ENCODE measurements at places on chromosomes 6 and 20. TPM values are rescaled to one million over a fixed set of nuclear protein-coding genes. Genes with fewer than 3 reads are reported as not detected.

DNA sequence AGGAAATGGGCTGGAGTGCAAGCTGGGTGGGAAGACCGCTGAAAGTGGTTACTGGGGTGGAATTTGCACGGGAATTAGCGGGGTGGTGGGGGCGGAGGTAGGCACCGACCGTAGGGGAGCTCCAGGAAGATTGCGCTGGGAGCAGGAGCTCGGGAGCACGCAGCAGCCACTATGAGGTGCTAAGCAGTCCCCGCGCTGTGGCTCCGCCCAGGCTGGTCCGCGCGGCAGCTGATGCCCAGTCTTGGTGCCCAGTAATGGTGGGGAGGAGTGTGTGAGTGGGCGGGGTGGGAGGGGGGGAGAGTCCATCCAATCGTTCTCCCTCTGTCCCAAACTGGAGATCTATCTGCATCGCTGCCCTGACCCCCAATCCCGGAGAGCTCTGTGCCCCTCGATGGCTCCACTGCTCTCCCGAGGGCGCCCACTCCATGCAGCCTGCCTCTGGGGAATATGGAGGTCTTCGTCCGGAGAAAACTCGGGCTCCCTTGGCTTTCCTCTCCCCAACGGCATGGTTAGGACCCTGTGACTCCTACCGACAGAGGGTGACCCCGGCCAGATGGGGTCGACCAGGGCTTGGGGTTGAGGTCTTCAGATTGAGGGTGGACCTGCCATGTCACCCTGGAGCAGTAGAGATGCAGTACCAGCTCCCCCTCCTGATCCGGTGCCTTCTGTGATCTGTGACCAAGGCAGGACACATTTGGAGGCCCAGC is 5.3 kb downstream of the TP53TG5 start:
- DNase-seq, result no peak

DNA sequence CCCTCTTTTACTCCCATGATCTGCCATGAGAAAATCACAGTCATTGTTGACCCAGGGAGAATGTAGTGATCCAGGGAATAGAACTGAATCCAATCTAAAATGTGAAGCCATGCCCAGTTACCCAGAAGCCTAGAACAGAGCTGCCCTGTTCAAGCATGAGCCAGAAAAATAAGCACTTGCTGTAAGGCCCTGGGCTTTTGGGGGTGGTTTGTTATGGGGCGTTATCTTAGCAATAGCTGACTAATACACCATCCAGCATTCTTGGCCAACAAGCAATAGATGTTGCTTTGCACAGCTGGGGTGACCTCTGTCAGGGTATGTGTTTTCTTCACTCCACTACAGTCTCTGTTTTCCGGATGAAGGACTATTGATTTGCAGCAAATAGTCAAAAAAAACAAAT is 120.4 kb downstream of the ZFP64 start:
- DNase-seq, result no peak

- no peak for DNase-seq
These were observed 76.8 kb upstream of the ZNFX1 start for GRCh38 chr20:49354673-49355072.

DNA sequence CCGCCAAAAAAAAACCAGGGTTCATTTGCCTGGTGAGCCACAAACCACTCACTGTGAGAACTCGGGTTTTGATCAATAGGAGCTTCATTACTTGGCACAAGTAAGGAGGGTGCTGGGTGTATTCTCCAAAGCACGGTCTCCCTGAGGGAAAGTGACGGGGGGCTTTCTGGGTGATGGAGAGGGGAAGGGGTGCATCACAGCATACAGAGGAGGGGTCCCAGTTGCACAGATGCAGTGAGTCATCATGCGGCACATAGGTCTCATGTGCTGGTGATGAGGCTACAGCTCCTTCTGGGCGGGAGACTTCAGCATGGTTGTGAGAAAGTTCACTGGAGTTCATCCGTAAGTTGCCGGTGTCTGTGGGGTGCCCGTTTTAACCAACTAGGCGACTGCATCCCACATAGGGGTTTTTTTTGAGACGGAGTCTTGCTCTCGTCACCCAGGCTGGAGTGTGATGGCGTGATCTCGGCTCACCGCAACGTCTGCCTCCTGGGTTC is 36.2 kb downstream of the SUN5 start:
- DNase-seq, result no peak

- DNase-seq, result no peak
These were observed 13.1 kb upstream of the CDK19 start for GRCh38 chr6:110828396-110828795.

DNA sequence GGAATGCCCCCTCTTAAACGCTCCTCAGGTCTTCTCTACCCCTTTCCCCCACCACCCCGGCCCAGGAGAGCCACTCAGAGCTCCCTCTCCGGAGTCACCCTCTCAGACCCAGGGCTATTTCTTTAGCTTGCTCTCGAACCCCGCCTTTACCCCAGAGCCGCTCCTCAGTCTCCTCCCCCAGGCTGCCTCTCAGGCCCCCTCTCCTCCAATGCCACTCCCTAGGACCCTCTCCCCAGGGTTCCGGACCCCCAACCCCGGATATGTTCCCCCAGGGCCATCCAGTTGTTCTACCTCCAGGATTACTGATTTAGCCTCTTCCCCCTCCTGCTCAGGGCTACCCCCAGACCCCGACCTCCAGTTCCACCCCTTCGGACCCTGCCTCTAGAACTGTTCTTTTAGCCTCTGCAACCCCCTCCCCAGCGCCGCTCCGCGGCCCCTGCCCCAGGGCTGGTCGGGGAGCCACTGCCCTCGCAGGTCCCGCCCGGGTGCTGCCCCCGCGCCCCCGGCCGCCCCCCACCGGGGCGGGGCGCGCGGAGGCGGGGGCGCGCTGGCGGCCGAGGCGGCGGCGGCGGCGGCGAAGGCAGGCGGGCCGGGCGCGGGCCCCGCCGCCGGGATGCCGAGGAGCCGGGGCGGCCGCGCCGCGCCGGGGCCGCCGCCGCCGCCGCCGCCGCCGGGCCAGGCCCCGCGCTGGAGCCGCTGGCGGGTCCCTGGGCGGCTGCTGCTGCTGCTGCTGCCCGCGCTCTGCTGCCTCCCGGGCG is at the start of gene MMP24:
MMP24 (plus strand) TSS at position 565 of the 758 bp plus-strand sequence; CDS start at position 614, 49 bp downstream.
- DNase-seq, result no peak

- no peak for DNase-seq
These were observed 630 bp downstream of the LIME1 start for GRCh38 chr20:63736893-63737694.

The CNKSR3 gene
- total RNA-seq, result 20.2 TPM

The MLIP gene
- total RNA-seq, result not detected

- DNase-seq, result no peak
These were observed 138.2 kb upstream of the CST7 start for GRCh38 chr20:24810676-24811407.
